Activated T-cell treated with anti-CD3 and anti-CD28 coated beads for 48 hours (primary cell): ENCODE measurements at places on chromosomes 2 and 18.

DNA sequence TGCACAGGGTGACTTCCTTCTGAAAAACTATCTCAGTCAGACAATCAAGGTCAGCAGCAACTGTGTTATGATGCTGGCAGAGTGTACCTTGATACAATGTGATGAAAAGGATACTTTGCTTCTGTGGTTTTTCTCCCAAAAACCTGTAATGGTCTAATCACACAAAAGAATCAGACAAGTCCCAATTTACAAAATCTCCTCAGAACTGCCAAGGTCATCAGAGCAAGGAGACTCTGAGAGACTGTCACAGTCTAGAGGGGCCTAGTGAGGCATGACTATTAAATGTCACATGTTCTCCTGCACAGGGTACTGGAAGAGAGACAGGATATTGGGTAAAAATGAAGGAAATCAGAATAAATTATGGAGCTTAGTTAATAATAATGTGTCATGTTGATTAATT is 185.4 kb downstream of the ST6GAL2 start:
- DNase-seq = no peak

- no peak for DNase-seq
These were observed 134.3 kb upstream of the STON1 start for GRCh38 chr2:48395658-48396057.

- DNase-seq = no peak
These were observed 226.3 kb downstream of the SH3RF3 start for GRCh38 chr2:109355192-109355843.

GRCh38 chr2:55231546-55232083 is 478 bp downstream of the CLHC1 start:
- no peak for DNase-seq

- no peak for DNase-seq
These were observed 77.8 kb downstream of the GALNT14 start for GRCh38 chr2:31060397-31060796.

DNA sequence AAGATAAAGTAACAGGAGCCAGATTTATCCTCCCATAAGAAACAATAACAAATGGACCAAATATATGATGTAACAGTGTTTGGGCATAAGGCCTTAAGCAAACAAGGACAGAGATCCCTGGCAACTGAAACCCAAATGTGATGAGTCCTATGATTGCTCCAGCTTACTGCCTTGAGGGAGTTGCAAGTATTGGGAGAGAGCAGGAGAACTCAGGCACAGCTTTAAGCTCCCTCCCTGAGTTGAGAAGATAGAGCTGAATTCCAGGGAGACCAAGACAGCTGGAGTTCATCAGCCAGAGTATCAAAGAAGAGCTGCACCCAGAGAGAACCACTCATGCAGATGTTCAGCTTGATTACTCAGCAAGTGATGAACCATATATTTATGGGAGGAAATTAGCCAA is 814.5 kb upstream of the RAB6C start:
- DNase-seq = no peak
